ENCODE measurements at places on chromosomes 11 and 22.
A peak's percentile ranks its signal among the peaks of the same experiment; 100 is the strongest.

DNA sequence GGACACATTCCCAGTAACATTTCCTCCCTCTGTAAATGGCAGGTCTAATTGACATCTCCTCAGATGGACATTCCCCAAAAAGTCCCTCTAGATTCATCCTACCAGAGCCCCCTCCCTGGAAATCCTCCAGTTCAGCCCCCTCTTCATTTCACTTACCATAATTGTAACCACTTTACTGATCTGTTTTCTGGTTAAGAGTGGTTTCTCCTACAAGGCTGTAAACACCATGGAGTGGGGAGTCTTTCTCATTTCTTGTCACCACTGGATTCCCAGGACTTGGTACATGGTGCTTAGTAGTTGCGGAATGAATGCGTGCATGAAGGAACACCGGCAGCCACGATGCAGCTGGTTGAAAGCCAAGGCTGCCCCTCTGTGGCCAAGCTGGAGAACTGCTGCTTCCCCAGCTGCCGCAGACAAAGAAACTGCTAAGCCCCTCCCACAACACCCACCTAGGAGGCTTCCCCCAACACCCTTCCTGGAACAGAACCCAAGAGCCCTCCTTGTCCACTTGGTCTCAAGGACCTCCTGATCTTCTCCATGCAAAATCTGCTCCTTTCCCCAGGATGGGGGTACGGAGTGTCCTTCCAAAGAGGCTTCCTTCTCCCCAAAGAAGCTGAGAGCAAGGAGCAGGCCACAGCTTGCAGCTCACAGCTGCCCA, 18.6 kb upstream of the SCARF2 start:
- peak; percentile 73 for DNase-seq

DNA sequence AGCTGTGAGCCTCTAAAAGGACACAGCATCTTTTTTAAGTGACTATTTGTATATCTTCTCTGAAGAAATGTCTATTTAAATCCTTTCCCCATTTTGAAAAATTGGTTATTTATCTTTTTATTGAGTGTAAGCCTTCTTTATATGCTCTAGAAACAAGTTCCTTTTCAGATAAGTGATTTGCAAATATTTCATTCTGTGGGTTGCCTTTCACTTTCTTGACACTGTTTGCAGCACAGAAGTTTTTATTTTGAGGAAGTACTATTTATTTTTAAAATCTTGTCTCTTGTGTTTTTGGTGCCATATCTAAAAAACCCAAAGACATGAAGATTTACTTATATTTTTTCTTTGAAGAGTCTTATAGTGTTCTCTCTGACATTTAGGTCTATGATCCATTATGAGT, 40.1 kb upstream of the LYVE1 start:
- DNase-seq = no peak

GRCh38 chr11:127670374-127671119, 670.0 kb upstream of the KIRREL3 start:
- DNase-seq = peak; percentile 78

- no peak for DNase-seq
These were observed 66.1 kb upstream of the OR5AN1 start for GRCh38 chr11:59292611-59293010.

DNA sequence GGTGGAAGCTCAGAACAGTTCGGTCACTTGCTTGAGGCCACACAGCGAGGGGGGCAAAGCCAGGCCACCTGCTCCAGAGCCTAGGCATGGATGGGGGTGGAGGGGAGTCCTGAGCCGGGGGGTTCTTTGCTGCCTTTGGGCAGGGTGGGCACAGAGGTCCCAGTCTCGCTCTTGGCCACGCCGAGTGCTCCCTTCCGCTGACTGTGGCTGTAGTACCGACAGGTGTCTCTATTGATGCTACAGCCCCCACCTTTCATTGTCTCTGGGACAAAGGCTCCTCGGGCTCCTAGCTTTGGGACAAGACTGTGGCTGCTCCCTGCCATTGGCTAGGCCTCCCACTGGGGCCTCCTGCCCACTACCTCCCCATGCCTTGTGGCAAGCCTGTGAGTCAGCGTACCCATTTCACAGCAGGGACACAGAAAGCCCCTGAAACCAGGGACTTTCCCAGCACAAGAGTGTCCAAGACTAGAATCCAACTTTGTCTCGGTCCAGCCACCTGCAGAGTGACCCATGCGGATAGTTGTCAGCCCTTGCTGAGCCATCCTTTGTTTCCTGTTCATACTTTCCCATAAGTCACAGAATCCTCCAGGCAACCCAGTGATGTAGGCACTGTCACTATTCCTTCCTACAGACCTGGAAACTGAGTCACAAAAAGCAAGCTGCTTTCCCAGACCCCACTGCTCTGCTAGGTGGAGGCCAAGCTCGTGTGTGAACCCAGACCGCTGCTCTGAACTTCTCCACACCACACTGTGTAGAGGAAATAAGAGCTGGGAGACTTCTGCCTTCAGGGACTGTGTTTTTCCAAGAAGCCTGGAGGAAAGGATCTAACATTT, 17.2 kb downstream of the MYEOV start:
- DNase-seq = no peak

DNA sequence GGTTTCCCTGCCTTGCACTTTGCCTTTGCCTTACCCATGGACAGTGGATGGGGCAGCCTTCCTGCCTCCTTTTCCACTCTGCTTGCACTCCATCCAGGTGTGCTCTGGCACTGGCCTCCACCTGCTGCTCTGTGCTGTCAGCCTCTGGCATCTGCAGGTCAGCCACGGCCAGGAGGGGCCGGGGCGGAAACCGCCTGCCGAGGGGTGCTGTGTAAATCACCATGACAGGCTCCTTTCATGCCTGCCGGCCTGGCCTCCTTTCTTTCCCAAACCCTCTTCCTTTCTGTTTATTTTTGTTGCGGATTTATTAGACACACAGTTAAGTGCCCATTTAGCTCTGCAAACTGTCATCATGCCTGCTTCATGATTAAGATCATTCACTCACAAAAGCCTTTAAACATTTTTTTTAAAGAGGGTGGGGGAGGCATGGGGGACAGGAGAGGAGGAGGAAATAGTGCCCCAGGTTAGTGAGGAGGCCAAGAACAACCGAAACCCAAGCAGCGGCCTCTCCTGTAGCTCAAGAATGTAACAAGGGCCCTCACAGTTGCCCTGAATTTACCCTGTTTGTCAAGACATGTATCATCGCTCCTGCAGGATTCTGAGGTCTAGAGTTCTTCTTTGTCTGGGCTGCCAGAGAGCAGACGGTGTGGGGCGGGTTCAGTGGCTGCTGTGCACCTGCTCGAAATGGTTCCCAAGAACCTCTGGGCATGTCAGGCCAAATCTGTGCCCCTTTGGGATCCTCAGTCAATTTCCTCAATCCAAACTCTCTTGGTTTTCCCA, 83.3 kb downstream of the BARX2 start:
- peak; percentile 84 for DNase-seq

All from NCI-H69 (cell line).